ENCODE measurements at places on chromosomes 4 and X.

DNA sequence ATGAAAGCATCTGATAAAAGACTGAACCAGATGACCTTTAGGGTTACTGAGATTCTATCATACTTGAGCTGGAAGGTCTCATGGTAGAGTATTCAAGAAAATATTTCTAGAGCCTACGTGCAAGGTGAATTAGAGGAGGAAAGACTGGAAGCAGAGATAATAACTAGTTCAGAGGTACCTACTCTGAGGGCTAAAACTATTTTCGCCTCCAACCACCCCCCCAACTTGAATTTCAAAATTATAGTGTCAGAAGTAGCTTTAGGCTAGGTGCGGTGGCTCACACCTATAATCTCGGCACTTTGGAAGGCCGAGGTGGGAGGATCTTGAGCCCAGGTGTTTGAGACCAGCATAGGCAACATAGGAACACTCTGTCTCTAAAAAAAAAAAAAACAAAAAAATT lies 30.9 kb downstream of the NLGN3 start:
- DNase-seq, result no peak

GRCh38 chr4:107279733-107280132 lies 243.6 kb upstream of the DKK2 start:
- DNase-seq, result no peak

DNA sequence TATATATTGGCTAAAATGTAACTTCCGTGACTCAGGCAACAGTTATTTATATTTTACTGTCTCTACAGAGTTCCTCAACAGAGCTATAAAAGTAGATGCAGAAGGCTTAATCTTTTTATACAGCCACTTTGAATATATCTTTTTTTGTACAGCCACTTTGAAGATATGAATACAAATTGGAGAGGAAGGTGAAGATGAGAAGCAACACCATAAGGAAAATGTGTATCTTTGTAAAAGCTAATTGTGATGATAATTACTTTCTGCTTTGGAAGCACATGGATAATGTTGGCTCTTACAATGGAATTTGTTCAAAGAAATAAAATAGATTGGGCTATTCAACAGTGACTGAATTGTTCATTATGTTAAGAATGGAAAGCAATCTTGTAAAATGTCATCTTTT lies 205.8 kb downstream of the ARAP2 start:
- DNase-seq, result no peak

GRCh38 chr4:136246876-136247275 lies 1285.4 kb downstream of the PCDH18 start:
- no peak for DNase-seq

DNA sequence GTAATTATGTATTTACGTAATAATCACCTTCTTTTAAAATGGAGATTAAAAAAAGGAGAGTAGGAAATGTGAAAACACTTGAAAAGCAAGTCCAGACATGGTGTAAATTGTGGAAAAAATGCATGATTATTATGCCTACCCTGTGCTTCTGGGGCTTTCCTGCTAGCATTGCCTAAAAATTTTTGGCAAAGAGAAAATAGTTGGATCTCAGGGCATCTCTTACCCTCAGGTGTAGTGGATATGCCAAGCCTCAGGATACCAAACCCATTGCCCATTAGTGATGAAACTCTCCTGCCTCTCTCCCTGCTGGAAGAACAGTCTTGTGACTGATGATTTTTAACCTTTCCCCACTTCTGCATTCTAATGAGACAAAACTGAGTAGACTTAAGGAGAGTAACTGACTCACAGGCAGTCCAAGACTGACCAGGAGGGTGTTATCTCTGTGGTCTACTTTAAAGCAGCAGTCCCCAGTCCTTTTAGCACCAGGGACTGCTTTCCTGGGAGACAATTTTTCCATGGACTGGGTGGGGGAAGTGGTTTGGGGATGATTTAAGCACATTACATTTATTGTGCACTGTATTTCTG lies 174.6 kb downstream of the ZNF330 start:
- no peak for DNase-seq

GRCh38 chrX:25558137-25558536 lies 542.4 kb upstream of the ARX start:
- DNase-seq, result no peak

All from hepatic stellate cell (primary cell).